ENCODE measurements at places on chromosomes 4 and X.

GRCh38 chr4:157727163-157727562 lies 445.7 kb downstream of the GASK1B start:
- no peak for DNase-seq

DNA sequence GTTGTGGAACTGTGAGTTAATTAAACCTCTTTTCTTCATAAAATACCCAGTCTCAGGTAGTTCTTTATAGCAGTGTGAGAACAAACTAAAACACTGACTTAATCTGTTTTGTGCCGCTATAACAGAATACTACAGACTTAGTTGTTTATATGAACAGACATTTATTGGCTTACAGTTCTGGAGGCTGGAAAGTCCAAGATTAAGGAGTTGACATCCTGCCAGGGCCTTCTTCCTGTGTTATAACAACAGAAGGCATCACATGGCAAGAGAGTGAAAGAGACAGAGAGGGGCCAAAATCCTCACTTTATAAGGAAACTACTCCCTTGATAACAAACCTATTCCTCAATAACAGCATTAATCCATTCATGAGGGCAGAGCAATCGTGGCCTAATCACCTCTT lies 42.5 kb upstream of the KCNIP4 start:
- DNase-seq: no peak

DNA sequence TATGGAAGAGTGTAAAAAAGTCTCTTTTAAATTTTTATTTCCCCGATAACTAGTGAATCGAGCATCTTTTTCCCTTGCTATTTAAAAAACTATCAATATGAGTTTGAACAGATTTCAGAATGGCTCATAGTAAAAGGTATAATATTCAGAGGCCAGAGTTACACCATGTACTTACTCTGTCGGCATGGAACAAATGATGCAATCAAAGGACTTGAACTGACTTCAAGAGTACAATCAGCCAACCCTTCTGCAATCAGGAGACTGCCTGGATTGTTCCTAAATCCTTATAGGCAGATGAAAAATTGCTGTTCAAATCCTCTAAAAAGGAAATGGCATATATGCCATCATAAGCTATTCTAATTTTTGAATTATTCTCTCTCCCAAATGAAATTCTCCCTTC lies 273.3 kb downstream of the SH2D1A start:
- no peak for DNase-seq

- no peak for DNase-seq
Measured at GRCh38 chrX:11600578-11600977, 65.1 kb downstream of the ARHGAP6 start.

DNA sequence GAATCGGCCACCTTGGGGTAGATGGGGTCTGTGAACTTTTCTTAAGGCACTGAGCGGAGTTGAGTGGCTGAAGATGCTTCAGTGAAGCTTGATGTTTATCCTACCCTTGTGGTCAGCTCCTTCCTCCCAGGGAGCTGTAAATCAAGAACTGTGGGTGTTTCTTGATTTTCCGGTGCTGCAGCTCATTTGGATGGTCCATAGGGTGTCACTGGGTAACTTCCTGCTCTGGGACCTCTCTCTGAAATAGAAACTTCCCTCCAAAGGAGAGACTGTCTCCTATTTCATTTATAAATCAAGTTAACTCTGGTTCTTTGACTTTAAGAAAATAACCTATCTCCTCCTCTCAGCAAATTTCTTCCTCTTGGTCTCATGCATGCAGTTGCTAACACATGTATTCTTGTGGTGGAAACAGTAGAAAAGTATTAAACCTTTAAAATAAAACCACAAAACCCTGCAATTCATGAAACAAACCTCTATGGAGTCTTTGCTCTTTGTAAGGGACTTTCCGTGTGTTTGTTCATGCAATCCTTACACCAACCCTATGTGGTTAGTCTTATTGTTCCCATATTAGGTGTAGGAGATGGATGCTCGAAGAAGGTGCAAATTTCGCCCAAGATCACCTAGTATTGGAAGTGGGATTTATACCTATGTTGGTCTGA lies 110.3 kb downstream of the SHROOM3 start:
- no peak for DNase-seq

- DNase-seq: no peak
Measured at GRCh38 chr4:153506341-153507309, 40.5 kb downstream of the TMEM131L start.

DNA sequence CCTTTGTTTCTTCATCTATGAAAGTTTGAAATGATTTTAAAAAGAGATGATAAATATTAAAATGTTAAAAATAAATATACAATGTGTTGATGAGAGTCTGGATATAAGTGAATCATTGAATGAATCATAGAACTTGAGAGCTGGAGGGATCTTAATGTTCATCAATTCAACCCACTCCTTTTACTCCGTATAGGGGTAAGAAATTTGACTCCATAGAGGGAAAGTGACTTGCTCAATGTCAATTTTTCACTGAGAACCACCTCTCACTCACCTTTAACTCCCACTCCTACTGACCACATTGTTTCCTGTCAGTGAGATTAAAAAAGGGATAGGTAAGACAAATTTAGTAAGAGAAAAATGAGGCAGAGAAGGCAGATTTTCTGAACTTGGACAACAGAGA lies 557.2 kb upstream of the GRIA3 start:
- DNase-seq: no peak

All from stimulated activated CD8-positive, alpha-beta memory T cell treated with anti-CD3 and anti-CD28 coated beads, Interleukin-15, amount 100 ng/mL, for 24 hours (primary cell).